ENCODE measurements at places on chromosomes 16 and 17. TPM values are rescaled to one million over a fixed set of nuclear protein-coding genes. Genes with fewer than 3 reads are reported as not detected.

DNA sequence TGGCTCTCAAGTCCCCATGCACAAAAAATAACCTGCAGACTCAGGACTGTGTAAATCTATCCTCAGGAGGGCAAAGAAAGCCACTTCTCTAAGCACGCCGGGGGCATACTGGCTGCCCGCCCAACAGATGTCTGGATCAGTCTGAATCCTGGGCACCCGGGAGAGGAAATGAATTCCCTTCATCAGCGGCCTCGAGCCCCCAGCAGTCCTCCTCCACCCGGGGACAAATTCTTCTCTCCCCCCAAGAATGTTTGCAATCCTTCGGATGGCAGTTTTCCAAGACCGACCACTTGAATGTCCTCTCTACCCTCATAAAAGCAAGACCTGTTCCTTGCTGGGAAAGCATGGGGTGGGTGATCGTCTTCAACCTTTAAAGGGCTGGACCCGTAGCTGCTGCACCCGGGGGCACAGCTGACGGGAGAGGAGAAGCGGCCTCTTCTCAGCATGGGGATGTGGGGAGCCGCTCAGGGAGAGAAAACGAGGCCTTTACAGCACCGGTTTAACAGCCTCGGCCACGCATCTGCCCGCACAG is 9.4 kb upstream of the MAP2K3 start:
- no peak for DNase-seq

DNA sequence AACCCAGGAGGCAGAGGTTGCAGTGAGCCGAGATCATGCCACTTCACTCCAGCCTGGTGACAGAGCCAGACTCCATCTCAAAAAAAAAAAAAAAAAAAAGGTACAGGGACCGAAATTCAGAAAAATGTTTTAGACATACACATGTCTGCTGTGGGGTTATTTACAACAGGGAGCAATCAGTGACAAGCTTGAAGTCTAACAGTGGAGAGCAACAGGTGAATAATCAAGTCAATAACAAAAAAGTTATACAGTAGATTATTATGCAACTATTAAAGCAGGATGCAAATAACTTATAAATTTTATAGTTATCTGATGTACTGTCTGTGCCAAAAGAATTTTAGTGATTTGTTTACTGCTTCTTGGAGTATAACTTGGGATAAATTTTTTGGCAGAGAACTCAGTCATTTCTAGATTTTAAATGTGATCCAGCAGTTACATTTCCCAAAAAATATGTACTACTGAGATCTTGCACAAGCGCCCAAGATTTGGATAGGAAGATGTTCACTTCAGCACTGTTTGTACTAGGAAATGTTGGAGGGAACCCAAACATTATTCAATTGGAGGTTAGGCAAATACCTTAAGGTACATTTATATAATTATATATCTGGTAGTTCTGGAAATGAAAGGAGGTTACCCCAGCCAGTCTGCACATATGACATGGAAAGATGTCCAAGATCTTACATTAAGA is 34.1 kb downstream of the EEF2K start:
- no peak for DNase-seq

GRCh38 chr16:74749291-74750055 is 25.1 kb downstream of the FA2H start:
- DNase-seq: no peak

Gene C17orf67
- polyA plus RNA-seq: 1.2 TPM

Gene PCGF2
- polyA plus RNA-seq: 81.4 TPM

GRCh38 chr17:36705874-36706731 is 104.7 kb downstream of the MRM1 start:
- peak; percentile 29 for DNase-seq

DNA sequence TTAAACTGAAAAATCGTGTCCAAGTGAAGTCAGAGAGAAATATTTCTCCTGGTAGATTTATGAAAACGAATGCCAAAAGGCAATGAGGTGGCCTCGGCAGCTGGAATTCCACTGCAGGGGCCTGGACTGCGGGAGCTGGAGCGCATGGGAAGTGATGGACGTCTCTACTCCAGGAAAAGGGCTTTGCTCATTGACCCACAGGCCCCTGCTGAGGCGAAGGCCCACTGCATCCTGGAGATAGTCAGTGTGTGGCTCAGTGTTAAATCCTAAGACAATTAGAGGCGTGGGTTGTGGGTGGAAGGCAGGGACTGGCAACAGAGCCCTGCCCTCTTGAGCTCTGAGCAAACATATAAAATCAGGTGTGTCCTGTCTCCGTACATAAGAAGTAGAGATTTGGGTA is 191.4 kb downstream of the SLC39A11 start:
- DNase-seq: no peak
